ENCODE measurements at places on chromosomes 7 and 10. TPM values are rescaled to one million over a fixed set of nuclear protein-coding genes. Genes with fewer than 3 reads are reported as not detected.

Gene PIK3CG
- total RNA-seq: 21.6 TPM

Gene PDK4
- total RNA-seq: not detected

Gene INPP5F
- total RNA-seq: 12.4 TPM

Gene TMED4
- 103 TPM for total RNA-seq

Gene CXCL12
- not detected for total RNA-seq

Gene ACSL5
- total RNA-seq: 56.6 TPM

Gene CACNA2D1
- not detected for total RNA-seq

Gene GTF2IRD1
- total RNA-seq: 2.2 TPM

Gene GLI3
- total RNA-seq: 0.17 TPM

Gene UCN3
- total RNA-seq: not detected

Gene STAG3
- total RNA-seq: 7.8 TPM

Gene ATP6V0A4
- total RNA-seq: 0.42 TPM

Gene DOCK1
- 0.34 TPM for total RNA-seq

Gene HELLS
- total RNA-seq: 160 TPM

Gene SPDYE1
- total RNA-seq: not detected

Gene ORAI2
- total RNA-seq: 54.9 TPM

Gene GJC3
- not detected for total RNA-seq

Gene HOXA10
- not detected for total RNA-seq

Gene ANKRD22
- total RNA-seq: 0.21 TPM

Gene CTAGE8
- 0.28 TPM for total RNA-seq

Gene ATE1
- 16.5 TPM for total RNA-seq

Gene CTNNA3
- not detected for total RNA-seq

Gene DBF4
- total RNA-seq: 76.4 TPM

Gene BICC1
- total RNA-seq: 0.28 TPM

Gene CDK14
- total RNA-seq: 0.04 TPM

Gene LRRC18
- total RNA-seq: not detected

Gene GPR15LG
- total RNA-seq: not detected

Gene CALCR
- not detected for total RNA-seq

Gene AMZ1
- total RNA-seq: not detected

Gene NOS3
- 8.0 TPM for total RNA-seq

Gene STOX1
- total RNA-seq: 0.21 TPM

Gene ADK
- total RNA-seq: 51.4 TPM

Gene LGI1
- total RNA-seq: not detected

Gene LLCFC1
- total RNA-seq: not detected

Gene ASZ1
- total RNA-seq: not detected

Gene ZNF783
- 17.3 TPM for total RNA-seq
